SIG-M5 (cell line): ENCODE measurements at places on chromosomes 13 and 19.

DNA sequence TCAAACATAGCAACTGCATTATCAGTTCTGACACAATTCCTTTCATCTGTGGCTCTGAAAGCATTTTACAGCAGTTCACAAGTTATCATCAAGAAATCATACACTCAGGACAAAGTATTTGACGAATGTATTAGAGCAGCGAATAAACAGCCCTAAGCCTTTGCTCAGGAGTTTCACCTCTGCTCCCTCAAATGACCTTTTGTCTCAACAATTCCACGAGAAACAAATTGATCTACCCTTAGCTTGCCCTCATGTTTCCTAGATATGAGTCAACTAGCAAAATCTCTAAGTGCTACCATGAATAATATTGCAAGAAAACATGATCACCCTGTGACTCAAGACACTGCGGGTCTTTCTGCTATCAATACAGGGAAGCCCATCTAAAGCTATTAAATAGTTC, 396.1 kb downstream of the EFNB2 start:
- no peak for DNase-seq

- no peak for DNase-seq
These were observed 125.3 kb upstream of the GPC6 start for GRCh38 chr13:93101226-93101734.

DNA sequence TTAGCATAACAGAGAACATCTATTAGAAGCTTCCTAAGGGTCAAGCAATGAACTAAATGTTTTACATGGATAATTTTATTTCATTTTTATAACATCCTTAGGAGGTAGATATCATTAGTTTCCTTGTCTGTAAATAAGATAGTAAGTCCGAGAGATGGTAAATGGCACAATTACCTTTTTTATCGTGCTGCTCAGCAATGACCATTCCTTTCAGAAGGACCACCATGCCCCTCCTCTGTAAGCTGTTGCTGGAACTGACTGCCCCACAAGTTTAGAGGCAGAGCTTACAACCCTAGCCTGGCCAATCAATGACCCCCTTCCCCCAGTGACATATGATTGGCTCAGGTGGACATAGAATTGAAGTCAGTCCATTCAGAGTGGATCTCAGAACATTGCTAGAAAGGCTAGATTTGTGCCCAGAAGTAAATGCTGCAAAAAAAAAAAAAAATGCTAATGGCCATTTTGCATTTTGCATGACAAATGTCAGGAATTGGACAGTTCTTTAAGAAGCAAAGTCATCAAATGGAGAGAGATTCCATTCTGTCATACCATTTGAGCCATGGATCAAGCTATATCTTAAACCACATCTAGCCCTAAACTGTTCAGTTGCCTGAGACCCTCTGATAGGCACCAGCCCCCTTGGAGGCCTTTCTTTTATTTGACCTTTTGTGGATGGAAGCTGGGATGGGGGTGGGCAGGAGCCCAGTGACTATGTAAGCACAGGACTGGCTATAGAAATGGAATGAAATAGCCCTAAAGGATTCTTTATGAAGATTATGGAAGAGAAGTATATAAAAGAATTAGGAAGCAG, 668.3 kb downstream of the UQCRFS1 start:
- no peak for DNase-seq

DNA sequence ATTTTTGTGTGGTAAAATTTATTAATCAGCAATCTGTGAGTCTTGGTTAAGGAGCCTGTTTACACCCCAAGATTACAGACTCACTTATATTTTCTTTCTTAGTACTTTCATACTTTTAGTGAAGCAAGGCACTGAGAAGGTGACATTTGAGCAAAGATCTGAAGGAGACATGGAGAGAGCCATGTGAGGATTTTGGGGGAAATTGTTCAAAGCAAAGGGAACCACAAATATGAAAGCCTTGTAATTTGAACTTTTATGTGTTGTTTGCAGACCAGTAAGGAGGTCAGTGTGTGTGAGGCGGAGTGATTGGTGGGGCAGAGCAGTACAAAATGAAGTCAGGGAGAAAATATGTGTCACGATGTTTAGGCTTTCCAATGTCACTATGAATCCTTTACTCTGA, 140.7 kb upstream of the KLF12 start:
- no peak for DNase-seq

- DNase-seq, result no peak
These were observed 149.8 kb downstream of the EFNB2 start for GRCh38 chr13:106385654-106386053.

- DNase-seq, result no peak
These were observed 3.4 kb upstream of the GRWD1 start for GRCh38 chr19:48442116-48443035.

GRCh38 chr13:95660981-95661581, 15.9 kb upstream of the DNAJC3 start:
- DNase-seq, result no peak

DNA sequence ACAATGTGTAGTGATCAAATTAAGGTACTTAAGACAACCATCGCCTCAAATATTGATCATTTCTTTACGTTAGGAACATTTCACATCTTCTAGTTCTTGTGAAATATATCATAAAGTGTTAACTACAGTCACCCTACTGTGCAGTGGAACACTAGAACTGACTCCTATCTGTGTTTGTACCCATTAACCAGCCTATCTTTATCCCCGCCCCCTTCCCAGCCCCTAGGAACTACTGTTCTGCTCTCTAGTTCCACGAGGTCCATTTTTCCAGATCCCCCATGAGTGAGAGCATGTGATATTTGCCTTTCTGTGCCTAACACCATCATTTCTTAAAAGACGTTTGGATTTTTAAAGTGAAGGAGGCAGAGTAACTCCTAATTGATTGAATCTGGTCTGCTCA, 24.4 kb upstream of the GGACT start:
- DNase-seq, result no peak

GRCh38 chr19:51148580-51148979, 6.5 kb downstream of the SIGLEC7 start:
- no peak for DNase-seq

- DNase-seq, result peak; percentile 66
These were observed at the start of gene LRRC25 for GRCh38 chr19:18397242-18398202. Gene LRRC25, minus strand, starts transcription at chr19:18397622. Its CDS starts 659 bp downstream, at chr19:18396963.

- DNase-seq, result no peak
These were observed 362.4 kb downstream of the ENOX1 start for GRCh38 chr13:43424412-43424811.

DNA sequence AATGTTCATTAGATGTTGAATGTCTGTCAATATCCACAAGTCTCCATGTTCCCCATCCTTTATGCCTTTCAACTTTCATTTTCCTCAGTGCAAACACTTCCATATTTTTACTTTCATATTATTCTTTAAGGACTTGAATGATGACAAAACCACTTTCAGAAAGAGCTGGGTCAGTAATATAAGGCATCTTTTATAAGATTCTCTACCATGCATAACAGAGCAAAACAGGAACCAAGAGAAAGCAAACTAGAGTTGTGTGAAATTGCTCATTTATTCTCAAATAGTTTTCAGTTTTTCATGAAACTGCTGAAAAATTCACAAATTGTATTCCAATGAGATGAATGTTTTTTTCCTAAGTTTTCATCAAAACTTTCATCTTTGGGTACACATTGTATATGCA, 1247.6 kb downstream of the PCDH17 start:
- no peak for DNase-seq
